ENCODE measurements at places on chromosomes 12 and 14.

DNA sequence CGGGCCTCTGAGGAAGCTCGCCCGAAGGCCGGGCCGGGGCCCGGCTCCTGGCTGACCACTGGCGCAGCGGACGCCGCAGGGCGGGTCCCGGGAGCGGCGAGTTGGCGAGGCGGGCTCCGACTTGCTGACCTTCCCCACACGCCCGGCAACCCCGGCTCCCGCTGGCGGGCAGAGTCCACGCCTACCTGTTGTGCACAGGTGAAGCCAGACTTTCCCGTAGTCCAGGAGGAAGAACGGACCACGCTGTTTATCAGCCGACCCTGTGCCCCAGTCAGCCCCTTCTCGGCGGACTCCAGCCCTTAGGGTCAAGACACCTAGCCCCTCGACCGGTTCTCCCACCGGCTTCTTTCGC lies 407 bp downstream of the HEATR5A start:
- DNase-seq, result peak; percentile 12

DNA sequence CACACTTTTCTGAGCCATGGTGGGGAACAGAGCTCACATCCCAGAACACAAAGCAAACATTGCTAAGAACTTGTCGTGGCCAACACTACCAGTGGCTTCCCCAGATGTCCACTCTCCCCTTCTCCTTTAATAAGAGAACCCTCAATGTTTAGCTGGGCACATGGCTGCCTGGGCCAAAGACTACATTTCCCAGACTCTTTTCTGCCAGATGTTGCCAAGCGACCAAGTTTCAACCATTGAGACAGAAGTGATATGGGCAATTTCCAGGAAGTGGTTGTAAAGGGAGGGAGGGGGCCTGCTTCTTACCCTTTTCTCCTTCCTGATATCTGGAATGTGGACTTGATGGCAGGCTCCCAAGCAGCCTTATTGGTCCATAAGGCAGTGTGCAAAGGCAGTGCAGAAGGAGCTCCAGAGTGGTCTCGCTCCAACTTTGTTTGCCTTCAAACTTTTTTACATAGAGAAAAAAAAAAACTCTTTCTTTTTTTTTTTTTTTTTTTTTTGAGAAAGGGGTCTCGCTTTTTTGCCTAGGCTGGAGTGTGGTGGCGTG lies 24.9 kb upstream of the JDP2 start:
- DNase-seq, result no peak

GRCh38 chr14:46036099-46036498 lies 615.5 kb downstream of the RPL10L start:
- no peak for DNase-seq

DNA sequence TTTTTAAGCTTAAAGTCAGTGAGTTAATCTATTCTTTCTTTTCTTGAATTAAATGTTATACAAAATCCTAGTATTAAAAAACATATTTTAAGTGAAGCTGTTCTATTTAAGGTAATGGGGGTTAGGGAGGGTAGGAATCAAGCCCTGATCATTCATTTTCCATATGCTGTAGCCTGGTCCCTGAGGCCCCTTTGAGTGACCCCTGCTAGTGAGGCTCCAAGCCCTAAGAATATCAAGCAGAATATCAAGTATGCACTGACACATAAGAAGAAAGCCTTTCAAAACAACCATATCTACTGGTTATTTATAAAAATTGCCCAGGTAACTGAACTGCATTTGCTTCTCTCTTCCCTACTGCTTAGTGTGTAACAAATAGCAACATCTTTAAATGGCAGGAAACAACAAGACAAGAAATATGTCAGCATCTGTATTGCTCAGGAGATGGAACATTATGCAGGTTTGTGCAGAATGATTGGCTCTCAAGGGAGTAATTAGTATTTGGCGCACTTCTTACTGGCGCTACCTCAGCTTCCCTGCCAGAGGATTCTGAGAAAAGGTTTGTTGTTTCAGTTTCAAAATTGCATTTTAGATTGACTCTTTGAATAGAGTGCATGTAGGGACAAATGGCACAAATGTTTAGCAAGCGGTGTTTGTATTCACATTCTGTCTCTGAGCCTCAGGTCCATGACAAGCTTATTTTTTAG lies 223.0 kb downstream of the DUSP6 start:
- DNase-seq, result no peak

DNA sequence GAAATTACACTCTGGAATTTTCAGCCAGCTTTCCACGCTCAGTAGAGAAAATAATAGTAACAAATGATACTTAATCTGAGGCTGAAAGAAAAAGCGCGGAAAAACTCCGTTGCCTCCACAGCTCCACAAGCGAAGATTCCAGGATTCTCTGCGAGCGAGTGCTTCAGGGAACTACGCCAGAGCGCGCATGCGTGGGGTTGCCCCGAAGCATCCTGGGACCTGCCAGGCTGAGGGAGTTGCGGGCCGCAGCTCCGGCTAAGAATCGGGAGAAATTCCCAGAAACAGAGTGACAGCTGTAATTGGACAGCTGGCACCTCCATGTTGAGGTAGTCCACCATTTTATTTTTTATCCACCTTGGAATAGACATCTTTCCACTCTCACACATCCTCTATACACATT lies 12.0 kb upstream of the TTC5 start:
- DNase-seq, result no peak

GRCh38 chr12:119156401-119157044 lies 22.2 kb upstream of the HSPB8 start:
- DNase-seq, result no peak

DNA sequence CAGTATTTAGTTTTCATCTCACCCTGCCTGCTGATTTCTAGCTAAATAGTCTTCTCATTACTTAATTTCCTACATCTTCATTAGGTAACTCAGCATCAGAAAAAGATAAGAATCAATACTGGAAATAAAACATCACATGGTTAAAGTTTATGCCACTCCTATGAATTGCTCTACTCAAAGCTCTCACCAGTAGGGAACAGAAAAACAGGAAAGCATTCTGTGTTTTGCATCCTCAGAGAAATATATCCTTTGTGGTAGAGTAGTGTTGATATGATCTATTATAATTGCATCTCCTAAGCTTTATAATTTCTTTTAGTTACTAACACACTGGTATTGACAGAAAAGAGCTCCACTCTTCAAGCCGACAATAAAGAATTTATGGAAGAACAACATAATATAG lies 9.9 kb downstream of the CPNE8 start:
- no peak for DNase-seq

GRCh38 chr12:119642986-119643385 lies 24.9 kb upstream of the PRKAB1 start:
- no peak for DNase-seq

DNA sequence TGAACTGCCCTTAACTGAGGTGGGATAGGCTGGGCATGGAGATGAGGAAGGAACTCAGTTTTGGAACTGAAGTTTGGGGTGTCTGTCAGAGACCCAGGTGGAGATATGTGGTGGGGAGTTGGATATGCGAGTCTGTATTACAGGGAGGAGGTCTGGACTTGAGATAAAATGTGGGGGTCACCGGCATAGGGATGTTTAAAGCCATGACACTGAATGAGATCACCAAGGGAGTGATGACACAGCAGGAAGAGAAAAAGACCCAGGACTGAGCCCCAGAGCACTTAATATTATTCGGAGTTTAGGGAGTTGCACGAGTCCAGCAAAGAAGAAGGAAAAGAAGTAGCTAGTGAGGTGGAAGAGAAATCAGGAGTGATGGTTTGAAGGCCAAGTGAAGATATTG lies 4.0 kb upstream of the OASL start:
- no peak for DNase-seq

DNA sequence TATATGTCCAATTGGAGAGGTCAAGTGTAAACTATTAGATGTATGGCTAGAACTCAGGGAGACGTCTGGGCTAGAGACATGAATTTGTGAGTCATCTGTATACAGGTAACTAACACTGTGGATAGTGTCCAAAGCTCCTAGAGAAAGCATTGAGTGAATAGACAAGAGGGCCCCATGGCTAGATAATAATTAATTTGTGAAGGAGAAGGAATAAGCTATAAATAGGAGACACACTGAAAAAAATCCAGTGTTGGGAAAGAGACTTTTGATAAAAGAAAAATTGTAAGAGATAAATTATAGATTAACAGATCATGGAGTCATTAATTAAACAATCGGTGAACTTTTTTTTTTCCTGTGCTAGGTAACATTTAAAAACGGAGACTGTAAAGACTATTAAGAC lies 326.6 kb upstream of the PRICKLE1 start:
- no peak for DNase-seq

GRCh38 chr14:86543521-86543920 lies 1013.6 kb downstream of the FLRT2 start:
- no peak for DNase-seq

GRCh38 chr14:45785240-45785639 lies 532.2 kb upstream of the MIS18BP1 start:
- DNase-seq, result no peak

DNA sequence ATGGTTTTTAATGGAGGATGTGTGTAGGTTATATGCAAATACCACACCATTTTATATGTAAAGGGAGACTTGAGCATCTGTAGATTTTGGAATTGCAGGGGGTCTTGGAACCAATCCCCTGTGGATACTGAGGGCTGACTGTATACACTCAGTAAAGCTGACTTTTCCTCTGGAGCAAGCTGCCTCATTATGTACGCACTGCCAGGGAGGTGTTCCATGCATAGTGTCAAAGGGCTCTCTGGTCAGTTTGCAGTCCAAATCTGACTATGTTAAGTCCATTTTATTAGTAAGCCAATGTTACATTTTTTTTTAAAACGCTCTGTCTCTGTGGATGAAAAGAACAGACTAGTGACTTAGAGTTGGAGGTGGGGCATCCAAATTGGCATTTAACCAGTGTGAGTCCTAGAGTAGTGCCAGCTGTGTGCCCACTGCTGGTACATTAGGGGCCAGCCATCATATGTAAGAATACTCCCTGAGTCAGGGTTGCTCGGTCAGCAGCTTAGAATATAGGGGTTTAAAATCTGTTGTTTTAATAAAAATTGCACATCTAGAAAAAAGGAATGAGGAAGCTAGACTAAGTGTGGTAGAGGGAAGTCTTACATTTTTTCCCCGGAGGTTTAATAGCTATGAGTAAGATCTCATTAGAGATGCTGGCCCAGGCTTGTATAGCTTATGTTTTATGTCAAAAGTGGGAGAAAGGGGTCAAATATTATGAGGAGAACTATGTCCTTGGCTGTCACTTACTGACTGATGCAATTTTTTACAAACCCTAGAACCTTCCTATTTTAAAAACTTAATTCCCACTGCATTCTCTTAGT lies 87.0 kb downstream of the TESC start:
- DNase-seq, result no peak

DNA sequence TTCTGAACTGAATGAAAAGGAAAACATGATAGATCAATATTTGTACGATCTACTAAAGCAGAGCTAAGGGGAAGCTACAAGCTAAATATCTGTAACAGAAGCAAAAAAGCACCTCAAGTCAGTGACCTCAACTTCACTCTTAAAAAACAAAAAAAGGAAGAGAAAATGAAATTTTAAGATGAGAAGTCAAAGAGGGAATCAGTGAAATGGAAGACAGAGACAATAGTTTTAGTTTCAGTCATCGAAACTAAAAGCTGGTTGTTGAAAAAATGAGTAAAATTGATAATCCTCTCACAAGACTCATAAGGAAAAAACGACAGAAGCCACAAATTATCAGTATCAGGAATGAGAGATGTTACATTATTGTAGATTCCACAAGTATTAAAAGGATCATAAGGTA lies 11.9 kb upstream of the SLC2A13 start:
- no peak for DNase-seq

- no peak for DNase-seq
Observed at GRCh38 chr12:33588725-33589405, 149.2 kb upstream of the SYT10 start.

DNA sequence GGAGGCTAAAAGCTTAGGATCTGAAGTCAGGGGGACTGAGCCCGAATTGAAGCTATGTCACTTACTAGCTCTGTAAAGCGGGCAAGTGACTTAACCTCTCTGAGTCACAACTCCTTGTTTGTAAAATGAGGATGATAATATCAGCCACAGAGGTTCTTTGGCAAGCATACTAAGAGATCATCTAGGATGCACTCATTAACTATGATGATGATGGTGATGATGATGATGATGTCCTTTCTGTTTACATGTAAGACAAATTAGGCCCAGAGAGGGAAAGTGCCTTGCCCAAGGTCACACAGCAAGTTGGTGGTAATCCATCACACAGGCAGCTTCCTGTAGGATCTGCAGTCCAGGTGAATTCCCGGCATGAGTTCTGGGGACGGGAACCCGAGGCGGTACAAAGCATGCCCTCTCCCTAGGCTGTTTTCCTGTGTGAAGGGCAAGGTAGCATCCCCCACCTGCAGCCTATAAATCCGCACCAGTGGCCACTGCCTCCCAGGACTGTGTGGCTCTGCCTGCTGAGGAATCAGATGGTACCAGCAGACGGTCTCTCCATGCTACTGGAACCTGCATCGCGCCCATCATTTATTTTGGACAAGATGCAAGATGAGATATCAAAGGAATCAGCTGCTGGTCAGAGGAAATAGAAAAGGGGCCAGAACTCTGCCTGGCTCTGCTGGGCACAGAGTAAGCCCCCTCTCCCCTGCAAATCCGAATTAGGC lies 55.2 kb downstream of the MAP1LC3B2 start:
- DNase-seq, result no peak

DNA sequence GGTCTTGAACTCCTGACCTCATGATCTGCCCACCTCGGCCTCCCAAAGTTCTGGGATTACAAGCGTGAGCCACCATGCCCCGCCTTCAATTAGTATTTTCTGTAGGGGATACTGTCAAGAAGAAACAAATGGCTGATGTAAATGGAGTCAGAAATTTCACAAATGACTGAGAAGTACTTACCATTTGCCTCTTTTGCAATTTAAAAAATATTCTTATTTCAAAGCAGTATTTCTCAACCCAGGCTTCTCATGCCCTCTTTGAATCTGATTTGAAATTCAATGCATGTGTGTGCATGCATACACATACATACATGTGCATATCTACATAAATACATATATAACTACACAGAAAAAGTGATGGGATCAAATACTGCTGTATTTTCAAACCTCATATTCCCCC lies 4.4 kb downstream of the PSMA6 start:
- no peak for DNase-seq

DNA sequence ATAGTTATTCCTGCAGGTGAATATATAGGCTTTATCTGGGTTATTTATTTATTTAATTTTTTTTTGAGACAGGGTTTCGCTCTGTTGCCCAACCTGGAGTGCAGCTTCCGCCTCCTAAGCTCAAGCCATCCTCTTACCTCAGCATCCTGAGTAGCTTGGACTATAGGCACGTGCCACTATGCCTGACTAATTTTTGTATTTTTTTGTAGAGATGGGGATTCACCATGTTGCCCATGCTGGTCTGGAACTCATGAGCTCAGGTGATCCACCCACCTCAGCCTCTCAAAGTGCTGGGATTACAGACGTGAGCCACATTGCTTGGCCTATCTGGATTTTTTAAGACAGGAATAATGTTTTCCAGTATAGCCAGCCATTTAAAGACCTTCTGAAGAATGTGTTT lies 2.0 kb downstream of the RAN start:
- DNase-seq, result no peak

Measured in effector CD4-positive, alpha-beta T cell (primary cell).